Left renal cortex interstitium (tissue), 4 donors: ENCODE measurements at places on chromosomes 2 and 18.

- DNase-seq = no peak
Measured at GRCh38 chr18:53887447-53887846, 337.0 kb downstream of the MBD2 start.

DNA sequence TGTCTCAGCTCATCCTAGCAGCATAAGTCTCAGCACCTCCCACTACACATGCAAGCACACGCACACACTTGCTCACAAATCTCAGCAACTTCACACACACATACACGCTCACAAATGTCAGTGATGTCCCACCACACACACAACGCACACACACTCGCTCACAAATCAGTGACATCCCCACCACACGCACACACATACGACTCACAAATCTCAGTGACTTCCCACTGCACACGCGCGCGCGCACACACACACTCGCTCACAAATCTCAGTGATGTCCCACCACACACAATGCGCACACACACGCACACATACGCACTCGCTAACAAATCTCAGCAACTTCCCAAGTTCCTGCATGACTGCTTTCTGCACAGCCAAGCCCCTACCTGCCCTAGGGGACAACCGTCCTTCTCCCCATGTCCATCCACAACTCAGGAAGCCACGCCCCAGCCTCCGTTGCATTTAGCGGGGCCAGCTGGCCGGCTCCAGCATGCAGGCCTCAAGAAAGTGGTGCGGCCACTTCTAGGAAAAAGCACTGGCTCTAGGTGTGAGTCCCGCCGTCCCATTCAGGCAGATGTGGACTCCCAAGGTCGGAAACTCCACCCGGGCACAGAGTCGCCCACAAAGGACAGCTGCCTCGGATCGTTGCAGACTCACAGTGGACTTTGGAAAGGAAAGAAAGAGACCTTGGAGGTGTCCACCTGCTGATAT lies 180.1 kb upstream of the SALL3 start:
- no peak for DNase-seq

DNA sequence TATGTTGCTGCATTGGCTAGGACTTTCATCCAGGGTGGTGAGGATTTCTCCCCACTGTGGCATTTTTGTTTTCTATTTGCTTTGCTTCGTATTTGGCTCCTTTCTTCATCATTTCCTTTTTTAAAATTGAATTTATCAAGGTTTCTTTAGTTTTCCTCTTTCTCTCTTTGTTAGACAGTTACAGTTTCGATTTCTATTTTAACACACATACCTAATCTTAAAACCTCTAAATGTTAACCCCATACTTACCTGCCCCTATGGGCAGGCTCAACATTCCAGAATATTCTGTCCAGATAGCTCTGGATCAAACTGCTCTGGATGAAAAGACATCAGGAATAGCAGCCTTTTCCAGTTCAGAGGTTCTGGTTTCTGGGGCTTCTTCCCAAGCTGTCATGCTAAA lies 49.2 kb downstream of the DIPK1C start:
- no peak for DNase-seq

DNA sequence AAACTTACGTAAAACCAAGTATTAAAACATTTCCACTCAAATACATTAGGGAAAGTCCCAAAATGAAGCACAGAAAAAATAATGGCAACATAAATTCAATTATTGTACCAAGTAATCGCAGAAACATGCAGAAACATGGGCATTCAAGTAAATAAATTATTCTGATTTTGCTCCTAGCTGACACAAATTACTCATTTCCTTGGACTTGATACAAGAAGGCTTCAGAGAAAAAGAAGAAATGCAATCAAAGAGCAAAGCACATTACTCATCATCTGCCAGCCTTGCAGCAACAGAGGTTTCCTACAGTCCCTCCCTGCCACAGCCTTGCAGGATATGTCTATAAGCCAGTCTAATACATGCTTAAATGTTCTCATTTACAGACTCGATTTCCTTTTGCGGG lies 439.8 kb upstream of the LYPD1 start:
- DNase-seq = no peak

- DNase-seq = no peak
Measured at GRCh38 chr18:13137670-13138419, 80.7 kb upstream of the LDLRAD4 start.

DNA sequence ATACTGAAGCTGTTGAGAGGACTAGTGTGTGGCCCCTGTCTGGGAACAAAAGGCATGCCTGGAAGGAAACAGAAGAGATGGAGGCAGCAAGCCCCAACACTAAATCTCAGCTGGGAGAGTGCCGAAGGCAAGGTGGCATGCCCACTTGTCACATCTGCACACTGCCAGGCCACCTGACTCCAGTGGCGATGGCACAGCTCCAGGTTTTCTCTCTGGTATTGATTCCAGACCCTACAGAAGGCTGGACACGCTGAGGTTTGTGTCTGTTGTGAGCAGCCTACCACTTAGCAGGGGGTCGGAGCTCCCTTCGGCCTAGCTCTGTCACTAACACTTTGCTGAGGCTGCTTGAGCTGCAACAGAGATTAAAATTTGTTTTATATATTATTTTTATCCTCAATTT lies 307.3 kb downstream of the TDRD15 start:
- DNase-seq = no peak

DNA sequence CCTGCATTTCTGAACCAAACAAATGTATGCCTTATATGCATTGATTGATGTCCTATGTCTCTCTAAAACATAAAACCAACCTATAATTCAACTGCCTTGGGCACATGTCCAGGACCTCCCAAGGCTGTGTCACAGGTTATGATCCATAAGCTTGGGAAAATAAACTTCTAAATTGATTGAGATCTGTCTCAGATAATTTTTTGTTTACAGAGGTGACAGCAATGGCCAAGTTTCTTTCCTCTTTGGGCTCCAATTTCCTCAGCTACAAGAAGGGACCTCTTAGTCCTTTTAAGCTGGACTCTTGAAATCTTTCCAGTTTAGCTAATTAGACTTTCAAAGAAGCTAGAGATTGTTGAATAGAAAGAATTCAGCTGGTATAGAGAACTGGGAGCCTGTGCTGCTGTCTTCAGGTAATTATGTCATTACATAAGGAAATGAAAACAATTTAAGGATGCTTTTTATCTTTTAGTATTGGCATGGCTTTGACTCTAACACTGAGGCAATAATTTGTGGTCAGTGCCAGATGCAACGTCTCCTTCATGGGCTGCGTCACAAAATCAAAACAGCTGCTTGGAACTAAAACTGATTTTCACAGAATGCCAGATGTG lies 412.1 kb upstream of the TRIB2 start:
- no peak for DNase-seq

DNA sequence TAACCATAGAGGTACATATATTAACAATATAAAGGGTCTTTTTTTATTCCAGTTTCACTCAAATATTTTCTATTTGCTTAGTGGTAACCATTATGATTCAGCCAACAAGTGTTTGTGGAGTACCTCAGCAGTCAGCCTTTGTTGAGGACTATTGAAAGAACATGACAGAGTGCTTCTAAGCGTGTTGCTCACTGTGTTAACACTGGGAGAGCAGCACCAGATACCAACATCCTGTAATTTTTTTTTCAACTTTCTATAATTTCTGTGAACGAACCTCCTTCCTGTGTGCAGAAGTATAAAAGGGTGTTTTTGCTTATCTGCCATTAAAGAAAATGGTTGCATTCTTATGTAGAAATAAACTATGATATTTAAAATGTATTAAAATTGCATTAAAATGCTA lies 239.0 kb downstream of the PHLPP1 start:
- no peak for DNase-seq

- no peak for DNase-seq
Measured at GRCh38 chr2:55107436-55107835, 57.2 kb upstream of the RTN4 start.

- no peak for DNase-seq
Measured at GRCh38 chr2:24210106-24210455, 35.2 kb downstream of the FAM228A start.

- DNase-seq = no peak
Measured at GRCh38 chr2:53740170-53740569, 27.4 kb upstream of the CHAC2 start.

DNA sequence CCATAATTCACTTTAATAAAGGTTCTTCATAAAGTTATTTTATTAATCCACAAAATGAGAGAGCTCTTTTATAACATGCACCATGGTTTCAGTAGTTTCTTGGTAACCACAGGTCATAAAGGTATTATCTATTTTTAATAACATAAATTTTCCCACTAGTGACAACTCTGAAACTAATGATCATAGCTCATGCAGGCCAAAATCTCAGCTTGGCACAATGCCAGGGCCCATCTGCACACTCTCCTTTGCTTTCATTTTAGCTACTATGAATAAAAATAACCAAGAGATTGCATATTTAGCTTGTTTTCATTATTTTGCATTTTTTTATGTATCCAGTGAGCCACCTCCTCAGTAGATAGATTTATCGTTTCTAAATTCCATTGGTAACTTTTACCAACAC lies 691.8 kb upstream of the CHAC2 start:
- DNase-seq = no peak

- no peak for DNase-seq
Measured at GRCh38 chr2:191927991-191928390, 81.1 kb upstream of the CAVIN2 start.

DNA sequence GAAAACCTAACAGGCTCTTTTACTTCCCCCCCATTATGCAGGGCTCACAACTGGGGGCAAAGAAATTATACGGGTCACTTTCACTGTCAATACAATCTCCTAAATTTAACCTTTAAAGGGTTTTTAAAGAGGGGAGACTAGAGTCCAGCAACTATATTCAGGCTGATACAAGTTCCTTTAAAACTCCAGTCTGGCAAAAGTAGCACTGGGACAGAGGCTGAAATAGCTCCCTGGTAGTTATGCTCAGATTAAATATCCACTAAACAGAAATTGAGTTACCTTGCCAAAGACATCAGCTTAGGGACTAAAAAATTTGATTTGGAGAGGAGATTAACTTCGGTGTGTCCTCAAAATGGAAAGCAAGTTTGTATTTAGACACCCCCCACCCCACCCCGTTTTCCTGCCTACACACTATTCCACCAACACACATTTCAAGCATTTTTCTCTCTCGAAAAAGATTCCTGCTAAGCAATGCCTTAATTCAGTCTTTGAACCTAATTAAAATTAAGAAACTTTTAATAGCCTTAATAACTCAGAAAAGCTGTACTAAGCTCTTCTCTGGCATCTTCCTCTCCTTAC lies 127.2 kb downstream of the OSBPL1A start:
- no peak for DNase-seq

DNA sequence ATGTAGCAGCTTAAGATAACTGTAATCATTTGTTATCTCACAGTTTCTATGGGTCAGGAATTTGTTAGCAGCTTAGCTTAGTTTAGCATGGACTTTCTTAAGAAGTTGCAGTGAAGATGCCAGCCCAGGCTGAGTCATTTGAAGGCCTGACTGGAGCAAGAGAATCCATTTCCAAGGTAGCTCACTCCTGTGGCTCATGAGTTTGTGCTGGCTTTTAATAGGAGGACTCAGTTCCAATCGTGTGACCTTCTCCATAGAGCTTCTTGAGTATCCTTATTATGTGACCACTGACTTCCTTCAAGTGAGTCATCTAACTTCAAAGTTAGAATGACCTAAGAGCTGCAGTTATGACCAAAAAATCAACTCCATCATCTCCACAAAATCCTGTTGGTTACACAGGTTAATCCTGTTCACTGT lies 1.4 kb downstream of the GPATCH11 start:
- DNase-seq = no peak

- no peak for DNase-seq
Measured at GRCh38 chr18:77376043-77376732, 126.5 kb downstream of the GALR1 start.

GRCh38 chr2:132897111-132897510 lies 227.1 kb upstream of the LYPD1 start:
- DNase-seq = no peak

- DNase-seq = no peak
Measured at GRCh38 chr2:168626096-168626495, 170.0 kb downstream of the CERS6 start.

- no peak for DNase-seq
Measured at GRCh38 chr2:116733699-116734098, 1080.8 kb upstream of the DDX18 start.

- no peak for DNase-seq
Measured at GRCh38 chr2:197181491-197181890, 129.1 kb downstream of the ANKRD44 start.

- no peak for DNase-seq
Measured at GRCh38 chr2:159985656-159986055, 76.8 kb downstream of the PLA2R1 start.

- DNase-seq = no peak
Measured at GRCh38 chr2:232649033-232649432, 15.6 kb downstream of the EFHD1 start.

DNA sequence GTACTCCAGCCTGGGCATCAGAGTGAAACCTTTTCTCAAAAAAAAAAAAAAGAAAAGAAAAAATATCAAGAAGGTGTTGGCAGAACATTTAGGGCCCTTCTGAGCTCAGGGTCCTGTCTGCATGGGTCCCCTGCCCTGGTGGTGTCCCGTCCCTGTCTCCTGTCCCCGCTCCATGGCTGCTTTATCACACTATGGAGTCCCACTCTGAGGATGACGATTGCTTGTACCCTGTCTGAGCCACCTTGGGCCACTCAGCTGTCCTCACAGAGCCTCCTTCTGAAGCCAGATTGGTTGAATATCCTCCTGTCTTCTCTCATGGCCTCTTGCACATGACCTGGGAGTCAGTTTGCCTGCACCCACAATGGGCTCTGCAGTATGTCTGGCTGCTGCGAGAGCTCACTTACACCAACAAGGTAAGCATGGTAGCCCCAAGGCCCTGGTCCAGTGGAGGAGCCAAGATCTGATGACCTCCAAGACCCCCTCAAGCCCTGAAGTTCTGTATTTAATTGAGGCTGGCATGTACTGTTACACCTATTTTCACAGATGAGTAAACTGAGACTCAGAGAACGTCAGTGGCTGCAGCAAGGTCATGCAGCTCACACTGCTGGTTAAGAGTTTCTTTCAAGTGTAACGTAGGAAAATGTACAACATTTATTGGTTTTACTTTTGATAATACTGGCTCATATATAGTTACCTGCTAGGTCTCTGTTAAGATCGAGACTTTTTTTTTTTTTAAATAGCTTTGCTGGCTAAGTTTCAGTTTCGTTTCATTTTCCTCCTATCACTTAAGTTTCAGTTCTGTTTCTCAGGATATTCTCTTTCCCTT lies 16.9 kb upstream of the ZCCHC2 start:
- no peak for DNase-seq

- DNase-seq = no peak
Measured at GRCh38 chr2:70141902-70142589, 48.8 kb downstream of the C2orf42 start.

GRCh38 chr2:134282629-134283400 lies 28.9 kb downstream of the MGAT5 start:
- DNase-seq = no peak

DNA sequence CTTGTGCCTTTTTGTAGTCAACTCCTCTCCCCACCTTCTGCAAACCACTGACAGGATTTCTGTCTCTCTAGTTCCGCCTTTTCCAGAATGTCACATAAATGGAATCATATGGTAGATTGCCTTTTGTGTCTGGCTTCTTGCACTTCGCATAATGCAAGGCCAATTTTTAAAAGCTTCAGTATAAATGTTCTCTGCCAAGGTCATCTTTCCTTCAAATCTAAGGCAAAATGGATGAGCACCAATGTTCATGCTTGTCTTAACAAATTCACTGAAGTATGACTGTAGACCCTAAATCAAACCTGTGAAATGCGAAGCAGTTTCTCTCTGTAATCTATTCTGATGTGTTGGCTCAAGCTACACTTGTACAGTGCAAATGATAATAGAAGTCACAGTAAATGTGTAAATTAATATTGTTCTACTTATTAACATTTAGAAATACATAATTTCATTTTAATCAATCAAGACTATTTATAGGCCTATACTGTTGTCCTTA lies 92.8 kb upstream of the GLS start:
- no peak for DNase-seq
